ENCODE measurements at places on chromosomes 7 and 10. TPM values are rescaled to one million over a fixed set of nuclear protein-coding genes. Genes with fewer than 3 reads are reported as not detected.

GIMAP7 gene
- 12.6 TPM for total RNA-seq

SHTN1 gene
- 13.9 TPM for total RNA-seq

MALRD1 gene
- 5.3 TPM for total RNA-seq

FKBP6 gene
- total RNA-seq = not detected

GRM3 gene
- not detected for total RNA-seq

VIPR2 gene
- 29.5 TPM for total RNA-seq

PCDH15 gene
- total RNA-seq = 0.95 TPM

ACTL6B gene
- not detected for total RNA-seq

GRCh38 chr10:102324061-102324460 is 71.4 kb upstream of the NFKB2 start:
- DNase-seq = no peak

DNA sequence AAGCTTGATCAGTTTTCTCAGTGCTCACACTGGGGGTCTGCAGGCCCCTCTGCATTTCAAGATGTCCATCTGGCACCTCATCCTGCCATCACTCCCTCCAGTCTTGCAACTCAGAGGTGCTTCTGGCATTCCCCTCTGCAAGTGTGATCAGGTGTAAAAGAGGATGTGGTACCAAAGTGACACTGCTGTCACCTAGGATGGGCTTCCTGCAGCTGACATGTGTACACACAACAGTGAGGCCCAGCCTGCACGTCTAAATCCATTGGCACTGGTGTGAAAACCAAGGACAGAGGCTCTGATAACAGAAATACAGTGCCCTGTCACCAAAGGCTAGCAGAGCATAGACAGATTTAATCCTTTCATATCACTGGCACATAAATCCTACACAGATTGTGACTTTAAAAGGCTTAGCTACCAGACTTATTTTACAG is 162.5 kb upstream of the CELF2 start:
- DNase-seq = no peak

DNA sequence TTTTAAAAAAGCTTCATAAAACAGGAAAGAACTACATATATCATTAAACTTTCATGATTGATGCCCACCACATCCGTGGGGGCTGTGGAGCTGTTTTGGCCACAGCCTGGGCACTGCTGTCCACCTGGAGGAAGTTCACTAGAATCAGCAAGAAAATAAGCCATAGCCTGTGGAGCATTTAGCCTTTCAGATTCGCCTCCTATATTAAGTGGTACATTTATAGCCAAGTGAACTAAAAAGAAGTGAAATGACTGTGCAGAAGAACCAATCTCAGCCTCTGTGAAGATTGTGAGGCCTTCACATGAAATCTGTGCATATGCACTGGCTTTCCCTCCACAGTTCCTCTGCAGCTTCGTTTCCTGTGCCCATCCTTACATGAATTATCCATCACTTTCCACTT is 23.5 kb downstream of the WNT16 start:
- no peak for DNase-seq

GRCh38 chr10:55550236-55550635 is 749.2 kb upstream of the PCDH15 start:
- DNase-seq = no peak

GRCh38 chr7:8921807-8922206 is 488.4 kb downstream of the NXPH1 start:
- DNase-seq = no peak

DNA sequence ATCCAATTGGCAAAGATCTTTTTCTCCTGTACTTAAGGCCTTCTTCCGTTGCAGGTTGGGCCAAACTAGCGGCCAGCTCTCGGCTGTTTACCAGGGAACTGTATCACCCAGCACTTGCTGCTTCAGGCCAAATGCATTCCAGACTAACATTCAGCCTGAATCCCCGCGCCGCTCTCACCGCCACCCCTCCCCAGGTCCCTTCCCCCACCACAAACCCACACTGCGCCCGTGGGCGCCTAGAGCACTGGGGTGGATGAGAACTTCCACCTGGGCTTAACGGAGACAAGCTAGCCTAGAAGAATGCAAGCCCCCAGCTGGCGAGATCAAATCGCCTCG is 676 bp downstream of the TCAF1 start:
- no peak for DNase-seq

DNA sequence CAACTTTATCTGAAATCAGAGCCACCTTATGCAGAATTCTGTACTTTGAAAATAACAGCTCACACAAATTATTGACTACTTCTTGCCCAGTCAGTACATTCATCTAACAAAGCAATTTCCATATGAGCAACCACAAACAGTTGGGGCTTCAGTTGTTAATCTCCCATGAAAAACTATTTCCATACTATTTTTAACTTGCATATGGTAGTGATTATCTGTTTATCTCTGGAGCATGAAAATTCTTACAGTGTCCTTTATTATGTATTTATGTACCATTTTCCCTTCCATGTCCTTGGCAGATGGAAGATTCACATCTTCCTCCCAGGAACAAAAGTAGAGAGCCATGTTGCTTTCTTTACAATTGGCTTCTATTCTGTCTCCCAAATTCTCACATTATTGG is 285.7 kb downstream of the CRPPA start:
- no peak for DNase-seq

GRCh38 chr7:79936281-79936983 is 198.2 kb upstream of the GNAI1 start:
- no peak for DNase-seq

DNA sequence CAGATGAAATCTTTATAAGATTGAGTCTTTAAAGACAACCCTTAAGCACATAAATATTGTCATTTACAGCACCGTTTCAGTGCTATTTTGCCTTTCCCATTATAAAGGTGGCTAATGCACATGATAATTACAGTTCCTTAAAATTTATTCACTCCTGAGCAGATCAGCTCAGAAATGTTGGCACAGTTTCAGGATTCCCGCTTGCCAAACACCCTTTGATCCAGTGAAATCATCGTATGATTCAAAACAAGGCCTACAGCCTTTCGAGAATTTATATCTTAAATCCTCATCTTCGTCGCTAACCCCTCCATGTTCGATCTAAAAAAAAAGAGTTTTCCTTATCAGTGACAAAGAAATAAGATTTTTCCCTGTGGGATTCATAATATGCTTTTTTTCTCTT is 14.1 kb upstream of the SOSTDC1 start:
- no peak for DNase-seq

- DNase-seq = no peak
Observed at GRCh38 chr7:151968357-151968756, 12.1 kb downstream of the GALNTL5 start.

DNA sequence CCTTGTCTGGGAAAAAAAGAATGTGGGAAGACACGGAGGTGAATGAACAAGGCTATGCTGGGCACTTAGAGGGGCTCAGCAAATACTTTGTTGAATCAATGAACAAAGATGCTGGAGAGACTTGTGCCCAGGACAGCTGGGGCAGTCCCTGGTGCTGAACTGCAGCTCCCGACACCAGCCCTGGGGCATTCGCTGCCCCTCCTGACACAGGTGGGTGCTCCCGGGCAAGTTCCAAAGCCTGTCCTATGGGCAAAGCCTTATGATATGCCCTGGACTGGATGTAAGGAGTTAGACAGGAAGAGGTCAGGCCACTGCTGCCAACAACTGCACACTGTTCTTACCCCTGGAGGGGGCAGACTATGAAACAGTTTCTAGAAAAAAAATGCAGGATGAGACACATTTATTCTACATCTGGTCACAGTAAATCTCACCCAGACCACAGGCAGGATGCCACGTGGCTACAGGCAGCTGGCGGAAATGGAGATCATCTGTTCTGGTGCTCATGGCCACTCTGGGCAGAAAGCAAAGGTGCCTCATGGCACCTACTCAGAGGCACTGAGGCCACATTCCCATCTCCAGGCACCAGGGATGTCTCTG is 21.9 kb upstream of the FRAT2 start:
- no peak for DNase-seq

Measured in thoracic aorta (tissue), 2 donors.